Activated T-cell treated with anti-CD3 and anti-CD28 coated beads for 48 hours (primary cell): ENCODE measurements at places on chromosomes 1 and 21.

DNA sequence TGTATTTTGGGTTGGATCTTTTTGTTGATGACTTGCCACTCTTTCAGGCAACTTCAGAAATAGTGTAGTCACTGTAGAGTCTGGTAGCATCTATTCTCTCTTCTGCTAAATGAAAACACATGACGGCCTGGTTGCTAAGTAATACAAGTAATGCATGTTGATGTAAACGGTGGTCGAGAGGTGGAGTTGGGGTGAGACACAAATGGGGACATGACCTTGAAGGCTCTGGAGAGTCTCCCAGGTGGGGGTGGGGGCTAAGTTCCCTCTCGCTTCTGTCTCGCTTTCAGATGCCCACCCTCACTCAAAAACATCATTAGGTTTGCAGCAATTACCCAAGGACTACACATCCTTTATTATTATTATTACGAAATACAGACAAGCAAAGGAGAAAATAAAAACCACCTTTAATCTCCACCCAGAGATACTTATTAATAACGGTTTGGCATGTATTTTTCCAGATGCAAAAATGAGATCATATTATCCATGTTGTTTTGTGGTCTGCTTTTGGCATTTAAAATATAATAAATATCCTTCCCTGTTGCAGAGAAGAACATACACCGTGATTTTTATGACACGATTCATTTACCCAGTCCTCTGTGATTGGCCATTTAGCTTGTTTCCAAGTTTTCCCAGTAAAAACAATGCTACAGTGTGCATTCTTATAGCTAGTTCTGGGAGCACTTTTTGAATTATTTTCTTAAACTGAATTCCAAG, 138.1 kb downstream of the MIS18A start:
- no peak for DNase-seq

GRCh38 chr1:93658188-93658587, 23.4 kb downstream of the BCAR3 start:
- DNase-seq, result no peak

GRCh38 chr1:160394673-160395072, 5.7 kb upstream of the VANGL2 start:
- DNase-seq, result no peak

DNA sequence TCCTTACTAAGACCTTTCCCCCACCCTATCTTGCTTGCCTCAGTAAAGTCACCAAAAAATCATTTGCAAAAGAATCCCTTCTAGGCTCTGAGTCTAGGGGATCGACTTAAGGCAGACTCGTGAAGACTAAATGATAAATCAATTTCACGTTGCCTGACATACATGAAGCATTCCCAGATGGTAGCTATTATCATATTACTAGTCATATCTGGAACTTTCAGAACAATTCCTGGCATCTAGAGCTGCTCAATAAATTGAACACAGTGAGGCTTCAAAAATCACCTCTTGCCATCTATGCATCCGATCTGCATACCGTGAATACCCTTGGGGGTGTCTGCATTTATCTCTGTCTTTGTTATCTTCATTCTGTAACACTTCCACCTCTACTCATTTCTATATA, 49.6 kb upstream of the DAB1 start:
- DNase-seq, result no peak

DNA sequence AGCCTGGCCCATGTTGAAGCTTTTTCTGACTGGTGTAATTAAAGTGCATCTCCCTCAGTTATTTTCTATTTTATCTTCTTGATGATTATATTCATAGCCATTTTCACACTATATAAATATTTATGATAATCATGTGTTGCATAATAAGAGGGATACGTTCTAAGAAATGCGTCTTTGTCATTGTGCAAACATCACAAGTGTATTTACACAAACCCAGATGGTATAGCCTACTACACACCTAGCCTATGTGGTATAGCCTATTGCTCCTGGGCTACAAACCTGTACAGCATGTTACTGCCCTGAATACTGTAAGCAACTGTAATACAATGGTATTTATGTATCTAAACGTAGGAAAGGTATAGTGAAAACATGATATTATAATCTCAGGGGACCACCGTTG, 88.1 kb downstream of the BACH1 start:
- no peak for DNase-seq
